ENCODE measurements at places on chromosomes 3 and 15. TPM values are rescaled to one million over a fixed set of nuclear protein-coding genes. Genes with fewer than 3 reads are reported as not detected.
A peak's percentile ranks its signal among the peaks of the same experiment; 100 is the strongest.

GRCh38 chr3:27554706-27555105 is 70.5 kb upstream of the SLC4A7 start:
- H3K27ac ChIP-seq, result peak overlapping the region; percentile 80
- peak; percentile 64 for DNase-seq
- no peaks in the 10 kb centered on the region for H3K27me3 ChIP-seq
- H3K4me3 ChIP-seq, result no peak overlapping the region
- H3K4me1 ChIP-seq, result peaks cover 44% of the 10 kb centered on the region
- no peaks in the 10 kb centered on the region for H3K36me3 ChIP-seq

RTP1 gene
- not detected for total RNA-seq

LRRIQ4 gene
- total RNA-seq, result 0.29 TPM

DNA sequence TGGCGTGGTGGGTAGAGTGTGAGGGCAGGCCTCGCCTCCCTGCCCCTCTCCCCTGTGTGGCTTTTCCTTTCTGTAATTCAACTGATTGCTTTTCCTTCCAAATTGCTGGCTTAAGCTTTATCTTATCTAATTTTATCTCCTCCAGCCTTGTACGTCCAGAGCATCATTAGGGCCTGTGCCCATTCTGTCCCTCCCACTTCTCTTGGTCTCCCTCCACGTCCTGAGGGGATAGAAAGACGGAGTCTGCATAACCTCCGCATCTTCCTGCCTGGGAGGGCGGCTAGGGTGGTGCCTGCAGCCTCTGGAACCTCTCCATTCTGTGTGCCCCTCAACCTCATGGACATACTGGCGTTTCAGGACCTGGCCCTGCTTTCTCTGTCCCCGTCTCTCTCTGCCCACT is 39.8 kb downstream of the CACNA1D start:
- H3K4me1 ChIP-seq, result no peaks in the 10 kb centered on the region
- no peaks in the 10 kb centered on the region for H3K36me3 ChIP-seq
- no peak overlapping the region for H3K27ac ChIP-seq

NANOGP8 gene
- 1.2 TPM for total RNA-seq

POU1F1 gene
- not detected for total RNA-seq

DNA sequence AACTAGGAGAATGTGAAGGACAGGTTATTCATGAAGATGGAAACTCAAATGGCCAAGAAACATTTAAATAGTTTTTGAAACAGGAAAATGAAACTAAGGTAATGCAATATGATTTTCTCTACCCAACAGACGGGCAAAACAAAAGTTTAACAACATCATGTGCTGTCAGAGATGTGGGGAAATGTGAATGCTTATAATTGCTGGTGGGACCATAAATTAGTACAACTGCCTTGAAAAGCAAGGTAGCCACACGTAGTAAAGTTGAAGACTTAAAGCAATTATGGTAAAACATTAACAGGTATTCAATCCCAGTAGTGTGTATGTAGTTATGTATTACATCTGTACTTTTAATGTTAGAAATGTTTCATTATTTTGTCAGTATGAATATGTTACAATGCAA is 57.0 kb upstream of the C3orf80 start:
- H3K4me1 ChIP-seq, result peaks cover 19% of the 10 kb centered on the region
- no peaks in the 10 kb centered on the region for H3K27me3 ChIP-seq
- peak overlapping the region; percentile 86 for H3K27ac ChIP-seq
- no peaks in the 10 kb centered on the region for H3K36me3 ChIP-seq
- H3K4me3 ChIP-seq, result no peak overlapping the region
- DNase-seq, result no peak

PRICKLE2 gene
- total RNA-seq, result 25.0 TPM

GRCh38 chr15:27873039-27873438 is 226.1 kb downstream of the OCA2 start:
- H3K4me3 ChIP-seq, result no peak overlapping the region
- no peaks in the 10 kb centered on the region for H3K36me3 ChIP-seq
- DNase-seq, result no peak
- no peaks in the 10 kb centered on the region for H3K27me3 ChIP-seq
- H3K27ac ChIP-seq, result no peak overlapping the region

DNA sequence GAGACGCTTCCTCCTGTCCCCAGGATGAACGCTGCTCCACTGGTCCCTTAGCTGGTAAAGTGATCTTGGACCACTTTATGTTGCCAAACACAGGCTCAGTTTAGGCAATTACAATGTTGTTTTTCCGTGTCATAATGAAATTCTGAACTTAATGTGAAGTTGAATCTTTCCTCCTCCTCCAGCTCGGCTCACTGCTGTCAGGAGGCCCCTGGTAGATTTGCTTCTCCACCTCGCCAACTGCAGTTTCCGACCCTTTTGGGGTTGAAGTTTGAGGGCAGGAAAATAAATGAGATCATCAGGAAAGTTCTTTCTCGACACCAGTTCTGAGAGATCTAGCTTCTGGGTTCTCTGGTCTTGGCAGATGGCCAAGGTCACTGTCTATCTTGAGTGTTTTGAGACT is 27.8 kb downstream of the CFAP161 start:
- H3K27ac ChIP-seq, result no peak overlapping the region
- H3K36me3 ChIP-seq, result no peaks in the 10 kb centered on the region
- peaks cover 30% of the 10 kb centered on the region for H3K4me1 ChIP-seq
- no peaks in the 10 kb centered on the region for H3K27me3 ChIP-seq

DNA sequence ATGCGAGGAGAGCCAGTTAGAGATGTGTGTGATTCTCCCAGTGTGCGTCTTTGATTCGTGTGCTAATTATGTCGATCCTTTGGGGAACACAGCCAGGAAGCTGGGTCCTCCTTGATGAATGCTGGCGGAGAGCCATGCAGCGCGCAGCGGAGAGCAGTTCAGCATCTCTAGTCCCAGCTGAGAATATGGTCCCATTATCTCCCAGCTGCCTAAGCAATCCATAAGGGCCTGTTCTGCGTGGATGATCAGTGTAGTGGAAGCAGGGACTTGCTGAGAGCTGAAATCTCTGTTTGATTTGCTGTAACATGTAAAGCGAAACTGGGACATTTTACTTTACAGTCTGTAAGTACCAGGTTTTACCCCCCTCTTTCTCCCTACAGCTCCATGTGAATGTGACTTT is 412.7 kb downstream of the CNTN4 start:
- H3K4me1 ChIP-seq, result no peaks in the 10 kb centered on the region
- H3K27me3 ChIP-seq, result no peaks in the 10 kb centered on the region
- no peak overlapping the region for H3K4me3 ChIP-seq
- H3K36me3 ChIP-seq, result no peaks in the 10 kb centered on the region
- no peak for DNase-seq

GRCh38 chr3:5160321-5160720 is 27.2 kb upstream of the EDEM1 start:
- H3K4me3 ChIP-seq, result no peak overlapping the region
- H3K4me1 ChIP-seq, result peaks cover 32% of the 10 kb centered on the region
- H3K27me3 ChIP-seq, result no peaks in the 10 kb centered on the region
- H3K27ac ChIP-seq, result no peak overlapping the region

SERPINI1 gene
- total RNA-seq, result 2.7 TPM

DNA sequence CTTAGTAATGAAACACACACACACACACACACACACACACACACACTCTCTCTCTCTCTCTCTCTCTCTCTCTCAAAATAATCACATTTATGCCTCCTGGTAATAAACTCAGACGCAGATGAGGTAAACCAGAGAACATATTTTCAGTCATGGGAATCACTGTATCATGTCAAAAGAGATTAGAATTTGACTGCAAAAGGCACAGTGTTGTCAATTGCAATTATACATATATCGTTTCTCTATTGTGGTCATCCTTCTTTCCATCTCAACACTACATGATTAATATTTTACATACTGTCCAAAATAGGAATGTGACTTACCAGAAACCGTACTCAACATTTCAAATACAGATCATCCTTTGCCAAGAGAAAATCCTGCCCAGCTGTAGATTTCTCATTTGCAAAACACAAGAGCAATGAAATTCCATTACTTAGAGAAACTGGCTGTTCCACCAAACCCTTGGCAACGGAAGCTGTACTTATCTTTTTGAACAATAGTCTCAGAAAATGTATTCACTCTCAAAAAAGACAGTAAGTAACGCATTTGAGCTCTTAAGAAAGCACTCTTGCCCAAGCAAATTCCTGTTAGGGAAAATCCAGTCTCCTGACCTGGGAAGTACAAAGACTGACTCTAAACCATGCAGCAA is 24.3 kb downstream of the PDZRN3 start:
- no peak overlapping the region for H3K4me3 ChIP-seq
- H3K27ac ChIP-seq, result peak overlapping the region; percentile 70
- no peaks in the 10 kb centered on the region for H3K27me3 ChIP-seq

DNA sequence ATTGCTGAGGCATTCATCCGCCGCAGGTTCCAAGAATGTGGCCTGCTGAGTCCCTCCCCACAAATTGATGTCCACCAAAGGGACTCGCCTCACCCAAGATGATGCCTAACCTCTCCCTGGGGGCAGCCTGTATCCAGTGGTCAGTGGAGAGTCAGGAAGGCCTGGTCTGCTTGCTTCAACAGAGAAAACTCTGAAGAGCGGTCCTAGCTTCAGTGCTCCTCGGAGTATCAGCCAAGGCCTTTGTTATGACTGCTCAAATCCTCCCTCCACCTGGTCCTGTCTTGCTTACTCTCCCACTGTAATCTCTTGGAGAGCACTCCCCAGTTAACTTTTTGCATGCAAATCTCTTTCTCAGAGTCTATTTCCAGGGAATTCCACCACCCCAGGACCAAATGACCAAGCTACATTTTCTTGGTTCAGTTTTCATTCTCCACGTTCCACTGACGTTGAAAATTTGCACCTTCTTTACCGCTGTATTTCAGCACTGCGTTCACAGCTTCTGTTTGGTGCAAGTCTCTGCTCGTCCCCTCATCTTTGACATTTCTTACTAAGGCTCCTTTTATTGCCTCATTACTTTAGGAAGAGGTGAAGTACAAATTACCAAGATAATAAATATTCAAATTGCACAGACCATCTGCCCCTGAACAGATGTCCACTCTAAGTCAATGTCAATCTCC is 22.3 kb downstream of the CMTM7 start:
- H3K27ac ChIP-seq, result no peak overlapping the region
- H3K4me3 ChIP-seq, result no peak overlapping the region
- H3K36me3 ChIP-seq, result no peaks in the 10 kb centered on the region
- no peaks in the 10 kb centered on the region for H3K27me3 ChIP-seq

TUSC7 gene
- not detected for total RNA-seq

PLD1 gene
- total RNA-seq, result 29.5 TPM

CCR2 gene
- total RNA-seq, result not detected

ITPKA gene
- total RNA-seq, result 0.29 TPM

DNA sequence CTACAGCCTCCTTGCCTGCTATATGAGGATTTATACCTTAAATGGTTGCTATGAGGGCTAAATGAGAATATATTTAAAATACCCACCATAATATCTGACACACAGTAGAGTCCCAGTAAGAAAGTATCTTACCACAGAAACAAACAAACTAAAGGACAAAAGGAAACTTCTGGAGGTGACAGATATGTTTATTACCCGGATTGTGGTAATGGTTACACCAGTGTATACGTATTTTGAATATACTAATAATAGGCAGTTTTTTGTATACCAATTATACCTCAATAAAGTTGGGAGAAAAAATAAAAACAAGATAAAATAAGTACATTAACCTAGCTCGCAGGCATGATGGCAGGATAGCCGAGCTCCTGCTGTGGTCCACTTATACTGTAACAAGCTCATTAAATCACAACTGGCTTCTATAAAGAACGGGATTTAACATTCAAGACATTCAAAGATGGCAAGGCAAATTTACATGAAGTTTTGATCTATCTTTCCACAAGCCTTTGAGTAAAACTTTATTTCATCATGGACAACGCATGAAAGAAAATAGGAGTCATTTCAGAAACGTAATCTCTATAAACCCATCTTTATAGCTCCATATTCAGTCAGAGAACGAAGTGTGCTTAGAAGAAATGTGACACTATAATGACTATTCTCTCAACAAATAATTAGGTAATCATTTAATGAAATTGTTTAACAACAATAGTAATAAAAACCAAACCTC is 1.5 kb downstream of the RPN1 start:
- H3K27me3 ChIP-seq, result no peaks in the 10 kb centered on the region
- peaks cover 6% of the 10 kb centered on the region for H3K4me1 ChIP-seq
- peaks cover 8% of the 10 kb centered on the region for H3K36me3 ChIP-seq
- H3K4me3 ChIP-seq, result peak overlapping the region; percentile 100

DNA sequence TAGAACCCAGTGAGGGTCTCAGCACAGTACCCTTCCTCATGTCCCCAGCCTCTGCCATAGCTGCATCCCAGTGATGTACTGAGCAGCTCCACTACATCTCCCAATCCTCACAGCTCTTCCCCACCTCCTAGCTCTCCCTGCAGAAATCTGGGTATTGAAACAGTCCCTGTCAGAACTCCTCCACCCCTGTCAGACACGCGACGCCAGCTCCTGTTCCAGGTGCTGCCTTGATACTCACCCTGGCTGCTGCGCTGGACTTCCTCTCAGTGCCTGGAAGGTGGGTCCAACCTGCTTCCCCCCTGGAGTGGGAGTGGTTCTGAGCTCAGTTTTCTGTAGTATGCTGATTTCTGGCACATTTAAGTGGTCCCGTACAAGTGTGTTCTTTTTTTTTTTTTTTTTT is 160.9 kb upstream of the SLCO3A1 start:
- no peaks in the 10 kb centered on the region for H3K36me3 ChIP-seq
- no peak overlapping the region for H3K27ac ChIP-seq
- no peaks in the 10 kb centered on the region for H3K4me1 ChIP-seq
- no peak overlapping the region for H3K4me3 ChIP-seq
- DNase-seq, result no peak

DNA sequence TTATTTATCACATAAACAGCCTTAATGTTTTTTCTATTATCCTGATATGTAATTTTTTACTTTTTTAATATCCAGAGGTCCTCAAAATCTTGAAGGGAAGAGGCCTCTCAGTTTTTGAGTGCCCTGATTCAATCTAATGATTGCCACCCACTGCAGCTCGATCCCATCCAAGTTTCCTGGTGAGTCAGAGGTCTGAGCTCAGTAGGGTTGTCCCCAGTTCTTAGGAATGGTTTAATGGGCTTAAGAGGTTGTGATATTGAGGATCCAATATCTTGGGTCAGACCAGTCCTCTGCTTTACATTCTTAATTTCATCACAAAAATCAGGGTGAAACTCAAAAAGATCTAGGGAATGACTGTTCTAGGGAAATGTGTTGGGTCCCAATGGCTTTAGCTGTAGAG is 238.5 kb downstream of the NSUN3 start:
- no peak overlapping the region for H3K4me3 ChIP-seq
- H3K4me1 ChIP-seq, result no peaks in the 10 kb centered on the region
- no peaks in the 10 kb centered on the region for H3K27me3 ChIP-seq
- no peak overlapping the region for H3K27ac ChIP-seq
- no peak for DNase-seq

- H3K4me3 ChIP-seq, result no peak overlapping the region
- H3K27ac ChIP-seq, result no peak overlapping the region
- H3K4me1 ChIP-seq, result no peaks in the 10 kb centered on the region
- DNase-seq, result peak; percentile 87
These were observed 1.4 kb downstream of the PTH1R start for GRCh38 chr3:46878781-46879436.

- H3K4me3 ChIP-seq, result no peak overlapping the region
- no peak for DNase-seq
- peaks cover 13% of the 10 kb centered on the region for H3K27me3 ChIP-seq
- H3K4me1 ChIP-seq, result no peaks in the 10 kb centered on the region
- no peak overlapping the region for H3K27ac ChIP-seq
- no peaks in the 10 kb centered on the region for H3K36me3 ChIP-seq
These were observed 39.7 kb upstream of the SPSB4 start for GRCh38 chr3:141011232-141011996.

- H3K4me3 ChIP-seq, result peak overlapping the region; percentile 20
- H3K4me1 ChIP-seq, result peaks cover 8% of the 10 kb centered on the region
- H3K27ac ChIP-seq, result no peak overlapping the region
- peak; percentile 36 for DNase-seq
These were observed 80.1 kb downstream of the SSR3 start for GRCh38 chr3:156474560-156475389.
